ENCODE measurements at places on chromosomes 1 and 21.
A peak's percentile ranks its signal among the peaks of the same experiment; 100 is the strongest.

DNA sequence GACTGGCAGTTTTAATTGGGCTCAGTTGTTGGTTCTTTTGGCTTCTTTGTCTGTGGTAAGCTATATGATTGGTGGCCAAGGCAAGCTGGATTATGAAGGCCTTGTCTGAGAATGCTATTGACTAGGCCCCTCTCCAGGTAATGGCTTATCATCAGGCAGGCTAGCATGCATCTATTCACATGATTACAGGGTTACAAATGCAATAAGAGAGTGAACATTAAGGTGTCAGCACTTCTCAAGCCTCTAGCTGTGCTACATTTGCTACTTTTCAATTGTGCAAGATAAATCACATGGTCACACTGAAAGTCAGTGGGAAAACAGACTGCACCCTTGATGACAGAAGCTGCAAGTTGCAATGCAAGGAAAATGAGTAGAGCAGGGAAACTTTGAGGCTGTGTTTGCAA, 550.9 kb upstream of the TMPRSS15 start:
- no peak for DNase-seq

DNA sequence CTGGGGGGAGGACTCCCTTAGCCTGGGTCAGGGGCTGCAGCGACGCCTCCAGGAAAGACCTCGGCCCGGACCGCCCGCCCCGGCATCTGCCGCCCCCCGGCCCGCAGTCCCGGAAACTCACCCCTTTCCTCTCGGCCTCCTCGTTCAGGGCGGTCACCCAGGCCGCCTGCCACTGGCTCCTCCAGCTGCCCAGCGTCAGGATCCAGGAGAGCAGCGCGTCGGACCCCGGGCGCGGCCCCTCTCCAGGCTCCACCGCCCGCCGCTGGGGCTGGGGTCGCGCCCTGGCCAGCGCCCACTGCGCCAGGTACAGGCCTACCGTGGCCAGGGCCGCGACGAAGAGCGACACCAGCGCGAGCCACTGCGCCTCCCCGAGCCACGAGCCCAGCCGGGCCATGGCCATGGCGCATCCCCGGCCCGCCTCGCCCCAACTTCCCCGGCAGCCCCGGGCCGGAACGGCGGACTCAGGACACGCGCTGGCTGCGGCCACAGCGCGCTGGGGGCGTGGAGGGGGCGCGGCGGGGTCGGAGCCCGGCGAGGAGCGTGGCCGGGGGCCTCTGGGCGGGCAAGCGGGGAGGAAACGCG, 478 bp downstream of the C2CD2 start:
- DNase-seq = no peak

DNA sequence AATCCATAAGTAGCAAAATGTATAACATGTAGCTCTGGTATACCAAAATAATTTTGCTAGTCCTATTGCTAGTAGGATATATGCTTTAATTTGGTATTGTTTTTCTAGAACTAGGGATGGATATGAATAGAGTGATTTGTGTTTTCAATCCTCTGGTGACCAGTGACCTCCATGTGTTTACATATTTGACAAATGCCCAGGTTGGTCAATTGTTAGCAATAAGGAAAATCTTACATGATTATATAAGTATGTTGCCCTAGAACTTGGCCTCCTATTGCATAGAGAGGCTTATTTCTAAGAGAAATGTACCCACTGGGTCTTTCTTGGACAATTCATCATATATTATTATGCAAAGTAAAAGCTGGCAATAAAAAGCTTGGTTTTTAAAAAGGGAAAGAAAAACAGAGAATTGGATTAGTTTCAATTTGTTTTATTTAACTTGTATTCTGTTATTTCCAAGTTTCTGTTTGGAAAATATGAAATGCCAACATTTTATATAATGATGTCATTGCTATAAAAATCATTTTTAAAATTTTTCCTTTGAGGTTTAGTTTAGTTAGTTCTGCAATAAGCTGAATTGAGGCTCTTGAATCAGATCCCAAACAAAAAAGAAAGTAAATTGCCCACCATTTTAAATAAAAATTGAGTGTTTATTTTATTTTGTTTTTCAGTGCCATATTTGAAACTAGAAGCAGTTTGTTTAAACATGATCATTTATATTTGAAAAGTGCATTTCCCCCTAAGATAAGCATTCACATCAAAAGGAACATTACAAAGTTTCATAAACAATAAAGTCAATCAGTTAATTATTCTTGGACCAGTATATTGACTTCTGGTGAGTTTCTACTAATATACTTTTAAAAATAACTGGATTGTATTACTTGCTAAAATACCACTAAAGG, 210.9 kb downstream of the ZC3H11B start:
- DNase-seq = no peak

DNA sequence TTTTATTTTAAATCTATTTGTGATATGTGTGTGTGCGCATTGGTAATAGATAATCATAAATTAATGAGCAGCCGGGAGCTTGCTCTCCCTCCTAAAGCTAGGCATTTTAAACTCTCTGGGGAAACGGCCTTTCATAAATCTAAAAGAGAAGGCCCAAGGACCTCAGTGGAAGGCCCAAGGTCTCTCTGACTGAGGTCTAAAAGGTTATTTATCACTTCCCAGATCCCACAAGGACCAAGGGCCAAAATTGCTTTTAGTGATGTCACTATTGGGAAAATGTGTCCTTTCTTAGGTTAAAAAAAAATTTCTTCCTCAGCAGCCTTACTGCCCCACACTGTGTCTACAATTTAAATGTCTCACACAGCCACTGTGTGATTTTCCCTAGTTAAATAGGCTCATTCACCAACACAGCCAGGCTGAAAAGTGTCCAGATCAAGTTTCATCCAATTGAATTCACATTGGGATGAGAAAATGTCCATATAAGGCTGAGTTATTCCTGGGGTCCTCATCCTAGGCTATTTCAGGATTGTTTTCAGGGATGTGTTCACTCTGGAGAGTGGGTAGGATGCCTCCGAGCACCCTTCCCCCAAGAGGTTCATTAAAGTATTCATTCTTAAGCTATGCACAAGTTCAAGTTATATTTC, 46.1 kb downstream of the SLC44A3 start:
- DNase-seq = no peak

DNA sequence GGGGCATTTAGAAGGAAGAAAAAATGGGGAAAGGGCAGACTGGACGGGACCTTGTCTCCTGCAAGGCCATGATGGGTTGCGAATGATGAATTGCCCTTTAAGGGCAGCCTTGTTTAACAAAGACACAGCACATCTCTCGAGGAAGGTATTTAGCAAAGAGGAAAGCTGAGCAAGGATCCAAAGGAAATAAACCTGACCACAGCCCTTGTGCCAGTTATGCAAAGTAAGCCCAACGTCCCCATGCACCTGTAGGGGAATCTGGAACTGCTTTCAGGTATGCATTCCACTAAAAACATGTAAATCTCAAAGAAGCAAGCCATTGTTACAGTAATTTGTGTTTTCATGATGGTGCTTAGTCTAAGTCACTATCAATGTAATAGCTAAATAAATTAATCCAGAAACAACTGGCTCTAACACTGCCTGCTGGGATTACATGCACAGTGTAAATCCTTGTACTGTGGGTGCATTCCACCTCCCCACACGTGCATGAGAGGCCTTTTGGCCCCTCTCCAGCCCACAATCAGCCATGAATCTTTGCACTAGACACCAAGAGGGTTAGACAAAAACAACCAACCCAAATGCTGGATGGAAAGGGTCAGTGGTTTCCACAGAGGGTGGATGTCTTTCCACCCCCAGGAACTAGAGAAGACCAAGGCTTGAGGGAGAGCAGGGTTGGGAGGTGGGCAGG, 228.8 kb upstream of the KAZN start:
- no peak for DNase-seq

DNA sequence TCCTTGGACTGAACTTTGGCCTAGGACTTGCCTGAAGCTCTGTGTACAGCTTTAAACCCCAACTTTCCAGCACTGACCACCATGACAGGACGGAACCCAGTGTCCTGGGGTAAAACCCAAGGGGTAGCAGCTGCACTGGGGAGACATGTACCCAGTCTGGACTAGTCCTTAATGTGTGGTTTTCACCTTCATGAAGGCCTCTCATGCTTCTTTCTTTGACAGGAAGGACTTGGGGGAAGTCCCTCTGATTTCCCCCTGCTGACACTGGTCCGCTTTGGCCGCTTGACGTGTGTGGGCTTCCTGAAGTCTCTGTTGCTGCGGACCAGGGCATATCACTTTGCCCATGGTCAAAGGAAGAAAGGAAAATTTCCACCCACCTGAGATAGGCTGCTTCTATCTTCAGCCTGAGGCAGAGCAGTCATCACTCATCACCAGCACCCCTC, 66.3 kb upstream of the PRDX6 start:
- DNase-seq = no peak

- no peak for DNase-seq
Measured at GRCh38 chr1:15155888-15156741, 2.6 kb downstream of the TMEM51 start.

DNA sequence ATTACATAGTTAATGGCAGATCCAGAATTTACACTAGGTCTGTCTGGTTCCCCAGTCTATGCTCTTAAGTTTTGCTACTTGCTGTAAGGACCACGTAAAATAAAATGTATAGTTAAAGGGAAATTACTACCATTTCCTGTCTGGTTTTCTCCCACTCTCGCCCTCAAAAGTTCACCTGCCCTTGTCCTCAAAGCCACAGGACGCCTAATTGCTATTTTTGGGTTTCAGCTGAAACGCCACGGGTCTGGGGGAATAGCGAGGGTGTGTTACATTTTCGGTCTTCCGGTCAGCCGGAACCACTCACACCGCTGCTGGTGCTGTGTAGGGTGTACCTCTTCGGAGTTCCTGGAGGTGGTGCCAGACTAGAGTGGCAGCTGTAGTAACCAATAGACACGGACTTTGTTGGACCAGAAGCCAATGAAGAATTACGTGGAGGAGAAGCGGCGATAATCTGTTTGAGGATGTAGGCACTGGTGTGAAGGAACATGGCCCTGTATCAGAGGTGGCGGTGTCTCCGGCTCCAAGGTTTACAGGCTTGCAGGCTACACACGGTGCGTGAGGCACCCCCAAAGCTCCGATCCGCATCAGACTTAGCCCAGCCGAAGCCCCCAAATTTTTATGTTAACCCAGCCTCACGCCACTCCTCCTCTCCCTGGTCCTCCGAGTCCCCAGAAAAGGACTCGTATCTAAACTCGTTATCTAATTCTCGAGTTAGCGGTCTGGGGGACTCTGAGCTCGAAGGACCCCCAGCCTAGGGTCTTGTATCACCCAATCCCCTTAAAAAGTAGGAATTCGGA, at the start of gene TARS2:
TARS2 (plus strand) TSS at position 454 of the 797 bp plus-strand sequence; CDS start at position 486, 32 bp downstream.
- DNase-seq = peak; percentile 94

- DNase-seq = no peak
Measured at GRCh38 chr1:5746611-5747425, 245.4 kb downstream of the NPHP4 start.

GRCh38 chr1:216983823-216984222, 260.6 kb upstream of the ESRRG start:
- DNase-seq = no peak

- no peak for DNase-seq
Measured at GRCh38 chr1:11365744-11366387, 92.9 kb downstream of the UBIAD1 start.

Data from D721Med (cell line).